Stimulated activated CD8-positive, alpha-beta memory T cell treated with anti-CD3 and anti-CD28 coated beads, Interleukin-4, amount 100 ng/mL, for 1 hour (primary cell): ENCODE measurements at places on chromosomes 5 and 9.

- DNase-seq, result no peak
These were observed 47.6 kb downstream of the ZDHHC21 start for GRCh38 chr9:14645648-14646047.

DNA sequence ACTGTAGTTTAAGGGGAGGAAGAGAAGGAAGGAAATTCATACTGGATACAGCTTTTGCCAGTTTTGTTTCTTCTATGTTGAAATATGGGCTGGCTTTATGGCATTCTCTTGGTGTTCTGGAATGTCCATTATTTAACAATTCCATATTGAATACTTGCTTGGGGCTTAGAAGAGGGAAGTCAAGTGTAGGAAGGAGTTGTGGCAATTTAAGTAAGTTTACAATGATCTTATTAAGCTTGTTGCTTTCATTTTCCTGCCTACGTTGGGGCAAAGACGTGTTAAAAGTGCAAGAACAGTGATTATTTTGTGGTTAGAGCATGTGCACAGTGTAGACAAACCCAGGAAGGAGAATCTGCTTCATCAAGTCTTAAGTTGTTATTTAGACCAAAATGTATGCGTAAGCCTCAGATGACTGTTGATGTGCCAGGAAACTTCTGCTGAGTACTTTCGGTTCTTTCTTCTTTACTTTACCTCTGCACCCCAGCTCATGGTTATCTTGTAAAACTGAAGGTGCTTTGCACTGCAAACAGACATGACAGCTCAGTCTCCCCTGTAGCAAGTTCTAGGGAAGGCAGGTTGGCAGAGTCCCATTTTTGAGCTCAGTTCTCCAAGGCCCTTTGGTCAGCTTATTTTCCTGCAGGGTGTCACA, 75.8 kb downstream of the F2RL2 start:
- DNase-seq, result peak; percentile 18

DNA sequence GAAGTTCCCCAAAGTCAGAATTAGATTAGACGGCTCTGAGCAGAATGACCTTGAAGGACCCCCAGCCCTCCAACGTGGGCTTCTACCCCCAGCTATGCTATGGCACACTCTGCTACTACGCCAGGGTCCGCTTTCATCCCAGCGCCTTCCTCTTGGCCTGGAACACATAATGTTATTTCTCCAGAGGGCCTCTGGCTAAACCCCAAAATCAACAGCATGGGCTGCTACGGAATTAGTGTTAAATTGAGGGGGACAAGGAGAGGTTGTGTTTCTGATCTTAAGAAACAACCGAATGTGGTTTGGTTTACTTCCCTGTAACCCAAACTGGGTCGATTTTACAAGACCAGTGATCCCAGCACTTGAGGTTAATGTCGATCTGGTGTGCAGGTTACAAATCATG, 97.1 kb downstream of the ZNF618 start:
- DNase-seq, result no peak

- DNase-seq, result no peak
These were observed 40.3 kb upstream of the SARDH start for GRCh38 chr9:133778336-133779013.

- no peak for DNase-seq
These were observed 87.2 kb downstream of the LMNB1 start for GRCh38 chr5:126864042-126864688.

GRCh38 chr9:136943291-136944211, 987 bp downstream of the FBXW5 start:
- no peak for DNase-seq

DNA sequence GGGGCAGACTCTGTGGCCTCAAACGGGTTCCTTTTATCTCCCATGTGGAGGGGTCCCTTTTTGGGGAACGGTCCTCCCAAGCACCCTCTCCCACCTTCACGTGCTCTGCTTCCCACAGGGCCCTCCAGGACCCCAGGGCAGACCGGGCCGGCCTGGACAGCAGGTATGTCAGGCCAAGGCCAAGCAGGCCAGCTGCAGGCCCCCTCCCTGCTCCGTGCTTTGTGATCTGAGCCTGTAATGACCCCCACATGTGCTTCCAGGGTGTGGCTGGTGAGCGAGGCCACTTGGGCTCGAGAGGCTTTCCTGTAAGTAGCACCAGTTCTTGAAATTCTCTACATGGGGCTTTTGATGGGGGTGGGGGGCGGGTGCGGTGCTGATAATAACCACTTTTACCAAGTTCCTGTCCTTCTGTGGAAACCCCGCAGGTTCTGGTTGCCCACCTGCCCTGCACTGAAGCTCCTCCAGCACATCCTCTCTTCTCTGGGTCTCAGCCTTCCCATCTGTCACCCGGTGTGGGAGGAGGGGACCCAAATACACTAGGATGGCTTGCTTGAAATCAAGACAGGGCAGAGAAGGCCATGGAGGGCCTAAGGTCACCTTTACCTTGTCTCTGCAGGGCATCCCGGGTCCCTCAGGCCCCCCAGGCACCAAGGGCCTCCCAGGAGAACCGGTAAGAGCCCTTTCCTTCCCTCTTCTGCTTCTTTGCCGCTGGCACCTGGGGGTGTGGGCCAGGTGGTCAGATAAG, 57.9 kb upstream of the ORM1 start:
- no peak for DNase-seq

DNA sequence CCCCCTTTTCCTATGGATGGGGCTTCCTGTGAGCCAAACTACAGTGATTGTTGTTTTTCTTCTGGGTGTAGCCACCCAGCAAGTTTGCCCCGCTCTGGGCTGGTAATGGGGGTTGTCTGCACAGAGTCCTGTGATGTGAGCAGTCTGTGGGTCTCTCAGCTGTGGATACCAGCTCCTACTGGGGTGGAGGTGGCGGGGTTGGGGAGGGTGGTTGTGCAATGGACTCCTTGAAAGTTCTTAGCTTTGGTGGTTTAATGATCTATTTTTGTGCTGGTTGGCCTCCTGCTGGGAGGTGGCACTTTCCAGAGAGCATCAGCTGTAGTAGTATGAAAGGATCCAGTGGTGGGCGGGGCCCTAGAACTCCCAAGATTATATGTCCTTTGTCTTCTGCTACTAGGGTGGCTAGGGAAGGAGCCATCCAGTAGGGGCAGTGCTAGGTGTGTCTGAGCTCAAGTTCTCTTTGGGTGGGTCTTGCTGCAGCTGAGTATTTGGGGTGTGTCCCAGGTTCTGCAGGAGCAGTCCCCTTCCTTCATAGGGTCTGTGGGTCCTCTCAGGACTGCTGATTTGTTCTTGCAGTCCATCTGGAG, 275.6 kb upstream of the PAPPA start:
- no peak for DNase-seq

DNA sequence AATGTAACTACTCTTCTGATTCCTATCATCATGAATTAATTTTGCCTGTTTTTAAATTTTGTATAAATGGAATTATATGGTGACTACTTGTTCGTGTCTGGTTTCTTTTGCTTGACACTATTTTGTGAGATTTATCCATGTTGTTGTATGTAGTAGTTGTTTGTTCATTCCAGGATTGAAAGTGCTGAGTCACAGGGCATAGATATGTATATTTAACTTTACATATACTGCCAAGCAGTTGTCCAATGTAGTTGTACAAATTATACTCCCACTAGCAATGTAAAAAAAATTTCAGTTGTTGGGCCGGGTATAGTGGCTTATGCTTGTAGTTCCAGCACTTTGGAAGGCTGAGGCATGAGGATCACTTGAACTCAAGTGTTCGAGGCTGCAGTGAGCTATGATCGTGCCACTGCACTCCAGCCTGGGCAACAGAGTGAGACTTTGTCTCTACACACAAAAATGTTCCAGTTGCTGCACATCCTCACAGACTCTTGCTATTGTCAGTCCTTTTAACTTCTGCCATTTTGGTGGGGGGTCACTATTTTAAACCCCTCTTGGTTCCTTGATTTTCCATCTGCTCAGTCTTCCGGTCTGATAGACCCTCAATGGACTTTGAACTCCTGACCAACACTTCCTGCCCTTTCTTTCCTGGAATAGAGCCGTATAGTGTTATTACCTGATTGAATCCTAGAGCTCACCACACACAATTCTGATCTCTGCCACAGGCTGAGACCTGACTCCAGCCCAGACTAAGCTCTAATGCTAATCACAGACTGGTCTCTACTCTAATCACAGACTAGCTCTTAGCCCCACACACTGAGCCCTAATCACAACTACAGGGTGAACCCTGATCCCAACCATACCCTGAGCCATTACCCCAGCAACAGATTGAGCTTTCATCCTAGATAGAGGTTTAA, 69.3 kb upstream of the MELK start:
- no peak for DNase-seq

GRCh38 chr9:136051837-136052471, 43.1 kb downstream of the NACC2 start:
- DNase-seq, result no peak

- no peak for DNase-seq
These were observed 35.9 kb upstream of the FBP1 start for GRCh38 chr9:94675008-94675881.

DNA sequence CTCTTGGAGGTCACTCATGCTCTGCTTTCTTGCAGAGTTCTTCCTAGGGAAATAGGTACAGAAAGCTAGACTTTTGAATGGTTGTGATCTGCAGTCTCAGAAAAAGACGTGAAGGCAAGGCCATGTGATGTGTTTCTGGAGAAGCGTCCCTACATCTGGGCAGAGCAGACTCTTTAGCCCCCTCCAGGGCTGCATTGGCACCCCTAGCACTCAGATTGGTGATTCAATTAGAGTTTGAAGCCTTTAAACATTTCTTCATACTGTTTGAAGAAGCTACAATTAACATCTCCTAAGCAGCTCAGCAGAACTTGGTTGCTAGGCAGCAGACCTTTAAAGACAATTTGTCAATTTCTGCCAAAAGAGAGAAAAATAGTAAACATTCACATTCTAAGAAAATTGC, 21.6 kb downstream of the JADE2 start:
- no peak for DNase-seq
